ENCODE measurements at places on chromosomes 3 and 15. TPM values are rescaled to one million over a fixed set of nuclear protein-coding genes. Genes with fewer than 3 reads are reported as not detected.

- DNase-seq = no peak
Measured at GRCh38 chr3:32398531-32398930, 6.9 kb downstream of the CMTM7 start.

GRCh38 chr15:86885616-86886015 lies 805.9 kb downstream of the AGBL1 start:
- no peak for DNase-seq

DNA sequence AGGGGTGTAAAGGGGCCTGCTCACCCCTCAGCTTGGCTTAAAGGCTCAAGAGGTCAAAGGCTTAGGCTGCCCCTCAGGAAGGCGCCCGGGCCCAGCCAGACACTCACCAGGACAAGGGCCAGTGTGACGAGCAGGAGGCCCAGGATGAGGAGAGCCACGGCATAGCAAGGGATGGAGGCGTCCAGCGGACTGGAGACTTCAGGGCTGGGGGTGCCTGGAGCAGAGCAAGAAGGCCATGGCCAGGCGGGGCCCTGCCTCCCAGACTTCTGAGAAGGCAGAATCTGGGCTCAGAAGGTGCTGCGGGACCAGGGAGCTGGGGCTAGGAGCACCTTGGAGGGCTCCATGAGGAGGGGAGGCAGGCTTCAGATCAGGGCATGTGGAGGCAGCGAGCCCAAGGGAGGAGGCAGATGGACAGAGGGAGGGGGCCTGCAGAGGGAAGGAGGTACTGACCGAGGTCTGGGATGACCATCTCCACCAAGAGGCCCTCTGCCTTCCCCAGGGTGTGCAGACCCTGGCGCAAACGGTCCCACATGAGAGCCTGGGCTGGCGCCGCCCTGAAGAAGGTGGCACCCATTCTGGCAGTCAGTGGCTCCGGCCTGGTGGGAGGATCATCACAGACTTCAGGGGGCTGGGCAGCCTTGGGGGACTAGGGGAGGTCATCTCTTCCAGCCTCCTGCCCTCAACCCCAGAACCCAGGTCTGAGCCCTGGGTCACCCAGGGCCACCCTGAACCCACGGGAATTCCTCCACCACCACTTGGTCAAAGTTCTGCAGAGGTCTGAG lies 24.5 kb downstream of the C15orf39 start:
- no peak for DNase-seq

GRCh38 chr15:29449136-29449535 lies 179.5 kb upstream of the NSMCE3 start:
- no peak for DNase-seq

DNA sequence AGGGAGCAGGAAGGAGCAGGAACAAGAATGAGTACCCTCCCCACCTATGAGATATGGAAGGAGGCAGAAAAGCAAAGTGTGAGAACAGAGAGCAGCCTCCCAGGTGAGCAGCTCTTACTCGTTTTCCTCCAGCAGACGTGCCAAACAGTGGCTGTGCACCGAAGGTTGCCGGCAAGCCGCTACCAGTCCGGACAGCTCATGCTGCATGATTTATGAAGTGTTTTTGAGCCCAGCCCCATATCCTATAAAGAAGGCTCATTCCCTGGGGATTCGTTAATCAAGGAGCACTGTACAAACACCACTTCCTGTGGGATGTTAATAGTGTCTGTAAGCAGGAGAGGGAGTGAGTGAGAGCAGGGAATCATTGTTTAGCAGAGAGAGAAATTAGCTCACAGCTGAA lies 118.3 kb upstream of the FOXB1 start:
- no peak for DNase-seq

The CHRFAM7A gene
- total RNA-seq = 3.5 TPM

The SPATA12 gene
- not detected for total RNA-seq

DNA sequence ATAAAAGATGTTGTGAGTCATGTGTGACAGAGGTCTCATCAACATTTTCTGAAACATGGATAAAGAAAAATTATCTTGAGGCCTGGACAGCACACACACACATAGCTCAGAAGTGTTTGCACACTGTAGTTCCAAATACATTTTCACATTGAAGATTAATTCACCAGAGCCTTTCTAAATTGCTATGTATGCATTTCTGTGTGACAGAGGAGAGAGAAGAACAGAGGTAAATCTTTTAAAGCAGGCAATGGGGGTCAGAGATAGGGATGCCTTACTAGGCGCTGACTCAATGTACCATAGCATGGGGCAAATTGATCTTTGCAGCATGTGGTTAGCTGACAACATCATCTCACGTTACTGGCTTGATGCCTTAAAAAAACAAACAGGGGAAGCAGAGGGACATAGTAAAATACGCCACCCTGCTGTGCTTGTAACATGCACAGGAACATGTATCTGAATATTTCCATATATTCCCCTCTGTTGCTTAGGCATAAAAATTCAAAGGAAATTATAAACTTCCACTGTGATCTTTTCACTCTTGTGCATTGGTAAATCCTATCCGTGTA lies 7.7 kb downstream of the POU1F1 start:
- no peak for DNase-seq

The SH2D7 gene
- not detected for total RNA-seq

- DNase-seq = no peak
Measured at GRCh38 chr3:147162743-147163142, 243.6 kb downstream of the ZIC4 start.

DNA sequence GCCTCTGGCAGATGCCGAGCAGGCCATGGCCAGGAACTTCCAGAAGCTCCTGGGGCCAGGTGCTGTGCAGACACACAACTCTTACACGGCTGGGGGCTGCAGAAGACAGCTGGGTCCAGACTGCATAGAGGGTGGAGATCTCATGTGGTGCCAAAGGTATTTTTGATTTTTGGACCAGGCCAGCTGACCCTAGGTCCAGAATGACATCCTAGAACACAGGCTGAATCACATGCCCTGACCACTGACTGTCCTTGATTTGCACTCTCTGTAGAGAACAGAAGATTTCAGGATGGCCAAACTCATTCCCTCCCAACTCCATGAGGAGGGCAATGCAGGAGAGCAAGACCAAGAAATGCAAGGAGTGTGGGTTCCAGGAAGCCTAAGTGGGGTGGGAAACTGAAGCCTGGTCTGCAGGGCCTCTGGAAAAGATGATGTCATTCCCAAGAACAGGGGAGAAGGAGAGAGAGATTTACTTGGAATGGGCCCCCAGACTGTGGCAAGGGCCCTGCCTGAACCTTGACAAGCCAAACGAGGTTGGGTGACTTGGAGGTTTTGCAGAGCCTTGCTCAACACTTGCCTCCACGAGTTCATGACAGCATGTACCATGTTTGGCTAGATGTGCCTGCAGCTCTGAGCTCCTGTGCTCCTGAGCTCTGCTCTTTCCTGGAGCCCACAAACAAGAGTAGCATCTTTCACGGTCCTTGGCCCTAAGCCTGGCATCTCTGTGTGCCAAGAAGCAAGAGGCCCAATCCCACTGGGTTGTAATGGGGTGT lies 38.5 kb upstream of the CTSH start:
- no peak for DNase-seq

DNA sequence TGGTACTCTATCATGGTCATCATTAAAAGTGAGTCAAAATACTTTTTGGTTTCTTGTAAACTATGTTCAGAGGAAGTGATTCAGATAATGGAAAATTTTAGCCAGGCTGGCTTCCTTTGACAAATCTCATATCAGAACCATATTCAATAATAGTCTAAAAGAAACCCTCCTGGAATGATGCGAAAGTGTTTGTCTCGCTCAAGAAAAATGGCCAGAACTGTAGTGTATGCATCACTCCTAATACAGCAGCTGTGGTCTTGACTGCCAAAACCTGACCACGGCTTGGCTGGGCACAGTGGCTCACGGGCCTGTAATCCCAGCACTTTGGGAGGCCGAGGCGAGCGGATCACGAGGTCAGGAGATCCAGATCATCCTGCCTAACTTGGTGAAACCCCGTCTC lies 35.6 kb upstream of the KCNMB2 start:
- no peak for DNase-seq

The CACNA1D gene
- total RNA-seq = 0.45 TPM

GRCh38 chr3:133958071-133958805 lies 62.6 kb upstream of the RAB6B start:
- no peak for DNase-seq

GRCh38 chr3:1356101-1356500 lies 263.3 kb downstream of the CNTN6 start:
- DNase-seq = no peak

DNA sequence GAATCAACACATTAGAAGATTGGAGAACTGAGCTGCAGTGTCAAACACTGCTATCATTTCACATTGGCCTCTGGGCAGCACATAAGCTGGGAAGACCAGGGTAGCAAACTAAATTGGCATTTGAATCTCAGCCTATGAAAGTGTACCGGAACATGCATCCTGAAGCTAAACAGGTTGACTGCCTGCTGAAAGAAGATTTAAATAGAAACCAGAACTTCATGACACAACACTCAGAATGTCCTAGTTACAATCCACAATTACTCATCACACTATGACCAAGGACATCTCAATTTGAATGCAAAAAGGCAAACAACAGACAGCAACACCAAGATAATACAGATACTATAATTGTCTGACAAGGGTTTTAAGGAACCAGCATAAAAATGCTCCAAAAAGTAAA lies 26.2 kb downstream of the TM2D3 start:
- no peak for DNase-seq

DNA sequence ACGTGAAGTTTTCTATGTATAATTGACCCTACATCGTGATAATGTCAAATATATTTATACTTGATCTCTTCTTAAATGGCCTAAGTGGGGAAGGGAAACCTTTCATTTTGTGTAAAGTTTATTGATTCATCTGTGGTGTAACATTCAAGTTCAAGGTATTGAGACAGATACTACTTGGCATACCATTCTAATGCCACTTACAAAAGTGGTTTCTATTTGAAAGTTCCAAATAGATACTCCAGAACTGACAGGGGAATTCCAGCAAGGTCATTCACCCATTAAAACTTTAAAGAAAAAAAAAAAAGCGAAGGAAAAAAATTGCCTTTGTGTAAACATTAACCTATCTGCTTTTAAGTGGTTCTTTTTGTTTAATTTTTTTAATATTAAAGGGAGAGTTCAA lies 45.3 kb upstream of the MAP3K13 start:
- DNase-seq = no peak

The TEX55 gene
- total RNA-seq = not detected

The KCNH8 gene
- not detected for total RNA-seq

DNA sequence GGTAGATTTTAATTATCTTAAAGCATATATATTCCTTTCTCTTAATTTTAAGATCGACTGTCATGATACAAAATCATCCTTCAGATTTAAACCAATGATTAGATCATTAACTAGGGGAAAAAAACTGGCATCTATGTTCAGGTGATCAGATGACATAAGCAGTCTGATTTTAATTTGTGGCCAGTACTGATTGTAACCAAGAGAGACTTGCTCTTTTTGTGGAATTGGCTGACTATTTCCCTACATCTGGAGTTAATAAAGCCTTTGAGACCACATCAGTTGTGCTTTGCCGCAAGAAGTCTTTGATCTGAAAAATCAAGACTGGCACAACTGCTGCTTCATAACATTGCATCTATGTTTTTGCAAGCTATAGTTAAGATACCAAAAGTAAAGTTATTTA lies 148.4 kb upstream of the CGNL1 start:
- DNase-seq = no peak

GRCh38 chr3:138687236-138687635 lies 78.7 kb downstream of the FAIM start:
- no peak for DNase-seq

- no peak for DNase-seq
Measured at GRCh38 chr3:5918626-5919025, 731.1 kb downstream of the EDEM1 start.

- no peak for DNase-seq
Measured at GRCh38 chr15:64740311-64741170, 34.8 kb downstream of the RBPMS2 start.

The TMEM266 gene
- total RNA-seq = 0.19 TPM

DNA sequence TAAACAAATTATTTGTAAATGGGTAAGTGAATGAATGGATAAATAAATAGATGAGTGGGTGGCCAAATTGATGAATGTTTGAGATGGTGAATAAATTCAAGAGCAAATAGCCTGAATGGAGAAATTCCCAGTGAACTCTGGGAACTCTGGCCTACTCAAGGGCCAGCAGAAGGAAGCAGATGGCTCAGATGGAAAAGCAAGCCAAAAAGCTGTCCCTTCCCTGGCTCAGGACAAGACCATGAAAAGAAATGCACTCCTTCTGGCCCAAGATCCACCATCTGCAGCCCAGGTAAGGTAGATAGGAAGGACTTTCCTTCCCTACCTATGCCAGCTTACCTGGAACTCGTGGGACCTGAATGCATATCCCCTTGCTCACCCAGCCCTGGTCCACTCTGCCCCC lies 37.6 kb upstream of the CLDN18 start:
- no peak for DNase-seq

The CFAP20DC gene
- not detected for total RNA-seq

The SLCO3A1 gene
- 25.9 TPM for total RNA-seq

DNA sequence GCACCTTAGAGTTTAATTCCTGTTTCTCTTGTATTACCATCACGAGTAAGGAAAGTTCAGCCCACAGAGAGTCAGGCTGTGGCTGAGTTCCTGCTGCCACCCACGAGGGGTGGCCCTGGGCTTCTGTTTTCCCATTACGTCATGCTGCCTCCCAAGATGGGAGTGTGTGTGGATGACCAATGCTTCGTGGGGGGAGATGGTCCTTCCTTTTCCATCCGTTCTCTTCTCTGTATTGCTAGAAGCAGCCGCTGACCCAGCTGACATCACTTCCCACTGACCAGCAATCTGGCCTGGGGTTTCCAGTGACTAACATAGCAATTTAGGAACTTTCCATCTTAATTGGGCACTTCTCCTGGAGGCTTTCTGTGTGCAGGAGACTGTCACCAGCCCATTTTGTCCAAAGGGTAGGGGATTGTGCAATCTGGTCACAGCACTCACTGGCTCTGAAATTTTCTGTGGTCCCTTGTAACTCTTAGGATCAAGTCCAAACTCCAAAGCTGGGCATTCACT lies 9.3 kb downstream of the IRAK2 start:
- no peak for DNase-seq

DNA sequence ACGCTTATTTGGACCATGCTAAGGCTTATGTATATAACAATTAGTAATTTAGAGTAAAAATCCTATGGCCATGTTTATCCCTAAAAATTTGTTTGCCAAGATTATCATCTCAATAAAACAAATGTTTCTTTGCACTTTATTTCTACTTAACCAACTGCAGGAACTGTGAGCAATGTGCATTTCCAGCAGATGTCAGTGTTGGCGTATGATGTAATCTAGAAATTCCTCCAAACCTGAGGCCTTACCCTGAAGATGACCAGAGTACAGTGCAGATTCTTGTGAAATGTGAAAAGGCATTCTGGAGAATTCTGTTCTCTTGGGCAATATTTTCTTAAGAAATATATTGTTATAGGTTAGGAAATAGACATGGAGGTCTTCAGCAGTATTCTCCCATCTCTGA lies 205.9 kb downstream of the MBNL1 start:
- DNase-seq = no peak

GRCh38 chr15:29968099-29968894 lies 114.5 kb upstream of the GOLGA8J start:
- DNase-seq = no peak

The NR1D2 gene
- total RNA-seq = 19.4 TPM

The PLA2G4F gene
- total RNA-seq = not detected

GRCh38 chr3:165754219-165755007 lies 82.8 kb downstream of the BCHE start:
- DNase-seq = no peak

The FYTTD1 gene
- total RNA-seq = 66.3 TPM

The ADAMTS9 gene
- total RNA-seq = 273 TPM

GRCh38 chr3:52298149-52299098 lies 10.8 kb downstream of the GLYCTK start:
- no peak for DNase-seq
